Kasumi-1 (cell line): ENCODE measurements at places on chromosomes 5 and 9.

- DNase-seq: no peak
Observed at GRCh38 chr5:57219386-57219785, 45.5 kb downstream of the GPBP1 start.

DNA sequence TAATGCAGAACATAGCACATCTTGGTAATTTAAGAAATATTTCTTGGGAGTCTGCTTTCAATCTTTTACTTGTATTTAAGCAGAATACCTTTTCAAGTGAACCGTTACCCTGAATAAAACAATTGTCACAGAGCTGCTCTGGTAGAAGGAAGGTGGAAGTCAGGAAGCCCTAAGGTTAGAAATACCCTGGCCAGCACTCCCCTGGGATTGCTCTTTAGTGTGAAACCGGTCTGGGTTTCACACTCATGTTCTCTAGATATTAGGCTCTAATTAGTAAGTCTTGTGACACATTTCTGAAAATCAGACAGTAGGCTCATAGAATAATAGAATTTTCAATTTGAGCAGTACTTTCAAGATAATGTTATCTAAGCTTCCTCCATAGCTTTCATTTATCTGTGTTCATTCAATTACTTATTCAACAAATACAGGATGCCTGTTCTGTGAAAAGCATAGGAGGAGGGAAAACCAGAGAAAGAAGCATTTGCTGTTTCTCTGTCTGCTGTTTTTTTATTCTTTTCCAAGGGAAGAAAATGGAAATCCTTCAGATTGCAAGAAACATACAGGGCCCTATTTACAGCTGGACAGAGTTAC lies 825.5 kb downstream of the TLR4 start:
- DNase-seq: no peak

DNA sequence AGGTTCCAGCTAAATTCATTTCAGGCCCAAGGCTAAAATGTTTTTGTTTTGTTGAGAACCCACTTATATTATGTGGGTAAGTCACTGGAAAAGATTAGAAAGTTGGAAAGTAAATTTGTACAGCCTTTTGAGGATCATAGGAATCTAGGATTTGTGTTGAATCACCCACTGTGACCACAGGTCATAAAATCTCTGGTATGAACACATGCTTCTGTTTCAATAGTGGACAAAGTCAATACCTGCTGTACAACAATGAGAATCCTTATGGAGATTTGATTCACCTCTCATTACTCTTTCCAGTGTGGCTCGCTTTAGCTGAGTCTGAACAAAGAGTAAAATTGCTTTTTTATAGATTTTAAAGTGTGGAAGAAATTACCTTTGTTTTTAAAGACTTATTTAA lies 369.5 kb downstream of the TMEM167A start:
- DNase-seq: no peak

- DNase-seq: no peak
Observed at GRCh38 chr9:96008502-96009222, 133.2 kb downstream of the ERCC6L2 start.

DNA sequence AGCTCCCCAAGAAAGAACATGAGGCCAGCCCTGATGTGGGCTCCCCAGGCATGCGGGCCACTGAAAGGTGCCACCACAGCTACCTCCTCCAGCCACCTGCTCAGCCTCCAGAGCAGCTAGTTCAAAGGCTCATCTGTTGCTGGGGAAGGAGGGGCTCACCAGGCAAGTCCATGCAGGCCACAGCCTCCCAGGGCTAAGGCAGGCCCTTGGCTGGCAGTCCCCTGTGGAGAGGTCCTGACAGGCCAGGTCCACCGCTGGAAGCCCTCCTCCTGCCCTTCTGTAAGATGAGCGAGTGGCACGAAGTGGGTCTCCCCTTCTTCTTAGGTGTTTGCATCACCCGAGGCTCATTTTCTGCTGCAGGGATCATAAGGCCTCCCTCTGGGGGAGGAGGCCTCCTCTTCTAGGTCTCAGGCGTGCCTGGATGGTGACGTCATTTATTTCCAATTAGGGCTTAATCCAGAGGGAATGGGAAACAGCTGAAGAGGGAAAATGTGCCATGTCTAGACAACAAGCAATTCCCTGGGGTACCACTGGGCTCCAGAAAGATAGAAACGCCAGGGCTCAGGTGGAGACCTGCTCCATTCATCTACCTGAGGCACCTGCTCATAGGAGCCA lies 91.6 kb downstream of the CFAP90 start:
- DNase-seq: no peak

GRCh38 chr5:122515709-122516431 lies 203.8 kb downstream of the SNCAIP start:
- DNase-seq: peak; percentile 79

DNA sequence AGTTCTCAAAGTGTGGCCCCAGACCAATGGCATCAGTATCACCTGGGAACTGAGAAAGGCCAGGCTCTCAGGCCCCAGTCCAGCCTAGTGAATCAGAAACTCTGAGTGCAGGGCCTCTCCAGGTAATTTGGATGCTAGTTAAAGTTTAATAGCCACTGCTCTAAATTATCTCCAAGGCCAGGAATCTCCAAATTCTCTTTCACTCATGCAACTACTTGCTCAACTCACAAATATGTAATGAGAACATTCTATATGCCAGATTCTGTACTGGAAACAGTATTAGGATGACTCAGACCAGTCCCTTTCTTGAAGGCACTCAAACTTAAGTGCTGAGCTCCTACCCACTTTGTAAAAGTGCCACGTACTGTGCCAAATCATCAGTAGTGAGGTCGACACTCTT lies 84.6 kb downstream of the PAPPA start:
- no peak for DNase-seq

DNA sequence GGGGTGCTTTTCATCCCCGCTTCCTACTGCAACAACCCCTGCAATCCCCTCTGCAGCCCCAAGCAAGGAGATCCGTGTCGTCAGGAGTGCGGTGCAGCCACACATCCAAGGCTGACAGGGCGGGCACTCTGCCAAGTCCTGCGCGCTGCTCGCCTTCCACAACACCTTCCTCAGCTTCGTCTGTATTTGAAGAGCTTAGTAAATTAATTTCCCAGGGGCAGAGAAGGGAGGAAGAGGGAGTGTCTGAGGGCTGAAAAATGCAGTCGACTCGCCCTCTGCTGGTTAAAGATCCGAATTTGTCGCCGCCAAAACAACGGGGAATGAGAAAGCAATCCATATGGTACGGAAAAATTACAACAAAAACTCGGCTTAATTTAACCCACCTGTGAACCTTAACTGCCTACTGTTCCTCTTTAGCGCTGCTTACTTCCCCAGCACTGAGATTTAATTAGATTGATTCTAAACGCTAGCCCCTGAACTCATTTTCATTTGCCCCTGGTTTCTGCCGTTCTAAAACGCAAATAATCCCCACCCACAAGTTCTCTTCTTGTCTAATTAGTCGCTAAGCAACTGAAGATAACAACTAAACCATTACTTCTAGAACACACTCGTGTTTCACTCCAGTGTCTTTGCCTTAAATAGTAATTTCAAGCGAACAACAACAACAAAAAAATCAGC lies 10.9 kb upstream of the PCDHB1 start:
- no peak for DNase-seq

- no peak for DNase-seq
Observed at GRCh38 chr9:2085716-2086115, 70.6 kb downstream of the SMARCA2 start.

DNA sequence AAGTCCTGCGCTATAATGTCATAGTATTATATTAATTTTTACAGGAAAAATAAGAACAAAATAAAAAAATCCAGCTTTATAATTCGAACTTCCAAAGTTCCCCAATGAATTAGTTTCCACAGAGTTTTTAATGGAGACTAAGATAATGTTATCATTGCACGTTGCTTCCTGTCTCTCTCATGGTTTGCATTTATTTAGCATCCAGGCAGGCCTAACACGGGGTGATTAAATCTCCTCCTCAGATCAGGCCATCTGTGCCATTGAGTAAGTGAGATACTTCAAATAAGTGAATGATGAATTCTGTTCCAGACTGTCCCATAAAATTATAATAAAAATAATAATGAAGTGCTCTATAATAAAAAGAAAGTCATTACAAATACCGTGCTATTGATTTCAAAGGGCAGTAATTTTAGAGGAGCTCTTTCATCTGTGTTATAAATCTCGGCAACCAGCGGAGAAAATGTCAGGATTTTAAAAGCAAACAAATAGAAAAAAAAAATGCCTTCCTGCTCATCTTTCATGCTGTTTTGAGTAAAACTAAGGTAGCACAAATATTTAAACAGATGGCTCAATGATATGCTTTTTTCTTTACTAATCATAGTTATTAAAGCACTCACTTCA lies 570.6 kb upstream of the ZNF608 start:
- DNase-seq: no peak
